NCI-H460 (cell line): ENCODE measurements at places on chromosomes 13 and 19.

- DNase-seq: no peak
Observed at GRCh38 chr19:2487842-2488241, 11.9 kb downstream of the GADD45B start.

- peak; percentile 29 for DNase-seq
Observed at GRCh38 chr19:41998246-41999020, 4.4 kb upstream of the ATP1A3 start.

- no peak for DNase-seq
Observed at GRCh38 chr19:45250216-45250831, 747 bp upstream of the MARK4 start.

- DNase-seq: peak; percentile 68
Observed at GRCh38 chr13:45807520-45808099, 43.9 kb downstream of the SIAH3 start.

GRCh38 chr19:1066748-1067340 is at the start of gene ARHGAP45:
Gene ARHGAP45 (plus strand): TSS chr19:1067167. CDS start chr19:1067406, 239 bp downstream.
- DNase-seq: no peak

DNA sequence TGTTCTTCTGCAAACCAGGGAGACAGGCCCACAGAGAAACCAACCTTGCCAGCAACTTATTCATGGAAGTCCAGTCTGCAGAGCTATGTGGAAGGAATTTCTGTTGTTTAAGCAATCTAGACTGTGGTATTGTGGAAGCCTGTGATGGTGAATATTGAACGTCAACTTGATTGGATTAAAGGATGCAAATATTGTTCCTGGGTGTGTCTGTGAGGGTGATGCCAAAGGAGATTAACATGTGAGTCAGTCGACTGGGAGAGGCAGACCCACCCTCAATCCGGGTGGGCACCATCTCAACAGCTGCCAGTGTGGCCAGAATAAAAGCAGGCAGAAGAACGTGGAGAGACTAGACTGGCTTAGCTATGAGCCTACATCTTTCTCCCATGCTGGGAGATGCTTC is 606.0 kb downstream of the EFNB2 start:
- no peak for DNase-seq

GRCh38 chr19:55212447-55212846 is 3.1 kb upstream of the PTPRH start:
- DNase-seq: peak; percentile 40
